ENCODE measurements at places on chromosomes 5 and 9.

GRCh38 chr9:38389313-38389712, 3.2 kb upstream of the ALDH1B1 start:
- DNase-seq, result no peak

DNA sequence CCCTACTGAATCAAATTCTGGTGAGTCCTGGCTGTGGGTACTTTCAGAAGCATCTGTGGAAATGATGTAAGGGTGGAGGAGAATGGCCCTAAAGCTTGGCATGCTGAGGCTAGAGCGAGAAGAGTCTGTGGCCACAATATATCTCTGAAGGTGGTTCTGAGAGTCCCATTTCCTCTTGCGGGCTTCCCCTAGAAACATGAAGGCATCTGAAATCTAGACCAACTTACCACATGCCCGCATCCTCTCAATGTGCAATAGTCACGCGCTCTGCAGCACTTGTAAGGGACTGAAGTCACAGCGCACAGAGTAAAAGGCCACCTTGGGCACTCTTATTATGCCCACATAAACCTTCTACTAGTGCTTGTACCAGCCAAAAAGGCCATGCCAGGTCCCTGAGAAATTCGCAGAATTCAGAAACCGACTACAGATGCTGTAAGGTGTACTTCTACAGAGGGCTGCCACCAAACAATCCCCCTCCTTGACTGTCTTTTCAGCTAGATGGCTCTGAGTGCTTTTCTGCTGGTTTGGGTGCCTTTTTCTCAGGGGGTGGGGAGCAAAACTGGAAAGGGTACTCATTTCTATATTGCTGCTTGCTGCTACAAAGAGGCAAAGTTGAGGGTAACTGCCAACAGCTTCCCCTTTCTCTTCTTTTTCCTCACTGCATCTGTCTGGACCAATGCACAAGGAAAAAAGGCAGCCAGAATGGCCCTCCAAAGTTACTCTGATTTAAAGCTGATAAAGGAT, 107.3 kb downstream of the ZDHHC21 start:
- DNase-seq, result no peak

DNA sequence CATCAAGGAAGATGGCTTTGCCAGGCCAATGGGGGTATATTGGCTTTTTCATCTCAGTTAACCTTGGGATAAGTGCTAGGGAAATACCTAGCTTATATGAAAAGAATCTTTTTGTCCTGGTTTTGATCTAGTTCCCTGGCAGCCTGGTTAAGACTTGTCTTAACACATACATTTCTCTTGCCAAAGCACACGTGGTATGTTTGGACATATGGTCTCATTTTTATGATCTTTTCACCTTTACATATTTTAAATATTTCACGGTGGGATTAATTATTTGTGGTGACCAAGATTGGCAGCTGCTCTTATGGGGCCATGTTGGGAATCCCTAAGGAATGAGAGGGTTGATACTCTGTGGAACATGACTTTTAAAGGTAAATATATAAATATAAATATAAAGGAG, 312.5 kb downstream of the NPR3 start:
- no peak for DNase-seq

DNA sequence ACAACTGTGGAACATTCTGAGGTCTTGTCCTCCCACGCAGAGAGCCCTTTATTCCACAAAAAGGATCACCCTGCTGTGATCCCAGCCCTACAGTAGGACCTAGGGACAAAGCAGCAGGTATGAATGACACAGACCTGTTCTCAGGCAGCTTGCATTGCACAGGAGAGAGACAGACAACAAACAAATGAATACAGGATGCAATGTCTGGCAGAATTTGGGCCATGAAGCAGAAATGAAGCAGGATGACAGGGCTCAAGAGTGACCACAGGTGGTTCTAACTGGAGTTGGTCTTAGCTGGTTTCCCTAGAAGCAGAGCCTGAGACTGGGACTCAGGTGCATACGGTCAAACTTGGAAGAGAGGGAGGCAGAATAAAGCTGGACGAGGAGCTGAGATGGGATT, 388.8 kb downstream of the CDK5RAP2 start:
- DNase-seq, result no peak

DNA sequence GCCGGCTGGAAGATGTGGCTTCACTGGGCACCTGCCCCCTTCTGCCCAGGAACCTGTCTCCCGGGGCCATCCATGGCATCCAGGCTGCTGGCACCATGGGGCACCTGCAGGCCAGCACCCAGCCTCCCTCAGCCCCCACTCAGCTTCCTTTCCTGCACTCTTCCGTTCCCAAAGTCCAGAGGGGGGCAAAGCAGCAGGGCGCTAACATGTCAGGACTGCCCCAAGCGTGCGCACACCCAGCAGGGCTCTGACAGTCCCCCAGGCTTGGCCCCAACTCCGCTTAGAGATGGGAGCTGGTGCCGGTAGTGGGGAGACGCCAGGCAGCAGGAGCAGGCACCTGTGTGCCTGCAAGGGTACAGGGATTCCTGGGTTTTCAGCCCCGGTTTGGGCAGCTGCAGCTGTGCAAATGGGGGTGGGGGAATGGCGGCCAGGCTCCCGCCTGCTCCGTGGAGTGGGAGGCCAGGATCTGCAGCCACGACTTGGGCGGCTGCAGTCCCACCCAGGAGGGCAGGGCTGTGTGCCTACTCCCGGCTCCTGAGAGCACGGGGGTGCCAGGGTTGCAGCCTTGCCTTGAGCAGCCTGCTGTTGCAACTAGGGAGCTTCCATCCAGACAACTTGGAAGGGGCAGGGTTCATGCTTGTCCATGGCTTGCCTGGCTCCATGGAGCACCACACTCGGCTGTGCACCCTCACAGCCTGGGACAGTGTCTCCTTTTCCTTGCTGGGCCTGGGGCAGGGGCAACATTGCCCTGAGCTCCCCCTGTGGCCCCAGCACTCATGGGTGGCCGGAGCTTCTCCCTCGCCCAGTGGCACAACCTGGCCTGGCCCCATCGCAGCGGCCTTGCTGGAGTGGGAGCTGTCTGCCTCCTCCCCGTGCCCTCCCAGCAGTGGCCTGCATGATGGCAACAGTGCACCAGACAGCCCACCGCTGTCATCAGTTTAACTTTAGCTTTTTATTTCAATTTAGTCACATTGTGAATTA, 561.1 kb downstream of the MTRR start:
- DNase-seq, result no peak

DNA sequence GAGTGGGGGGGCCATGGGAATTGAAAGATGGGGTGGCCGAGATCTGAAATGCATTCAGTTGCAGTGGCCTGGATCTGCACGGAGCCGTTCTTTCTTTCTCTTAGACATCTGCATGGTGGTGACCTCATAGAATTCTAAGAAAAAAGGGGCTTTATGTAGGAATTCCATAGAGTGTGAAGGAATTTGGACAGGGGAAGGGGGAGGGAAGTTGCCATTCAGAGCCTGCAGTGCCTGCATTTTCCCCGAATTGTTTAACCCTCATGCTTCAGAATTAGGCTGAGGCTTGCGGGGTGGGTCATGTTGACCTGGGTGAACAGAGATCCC, 4.9 kb downstream of the NEK6 start:
- no peak for DNase-seq

- DNase-seq, result no peak
Observed at GRCh38 chr5:135441350-135441831, 5.8 kb downstream of the DCANP1 start.

DNA sequence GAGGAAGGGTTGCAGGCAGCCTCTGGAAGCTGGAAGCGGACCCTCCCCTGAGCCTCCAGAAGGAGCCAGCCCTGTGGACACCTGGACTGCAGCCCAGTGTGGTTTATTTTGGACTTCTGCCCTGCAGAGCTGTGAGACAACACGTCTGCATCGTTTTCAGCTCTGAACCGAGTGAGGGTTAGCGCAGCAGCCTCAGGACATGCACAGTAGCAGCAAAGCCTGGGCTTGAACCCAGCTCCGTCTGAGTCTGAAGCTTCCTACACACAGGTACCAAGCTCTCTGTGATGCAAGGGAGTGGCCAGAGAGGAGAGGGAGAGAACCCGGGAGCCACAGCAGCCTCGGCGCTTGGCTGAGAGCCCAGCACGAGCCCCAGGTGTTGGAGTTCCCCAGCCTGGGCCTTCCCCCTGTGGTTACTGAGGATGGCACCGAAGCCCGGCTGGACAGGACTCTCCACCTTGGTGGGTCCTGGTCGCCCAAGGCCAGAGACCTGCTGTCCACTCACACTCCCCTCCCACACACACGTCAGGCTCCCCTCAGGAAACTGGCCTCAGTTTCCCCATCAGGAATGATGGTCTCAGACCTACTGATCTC, 128.2 kb downstream of the OLFM1 start:
- no peak for DNase-seq

- DNase-seq, result no peak
Observed at GRCh38 chr5:148776780-148777179, 49.6 kb upstream of the ADRB2 start.

- DNase-seq, result no peak
Observed at GRCh38 chr9:123039617-123040219, 6.3 kb downstream of the GPR21 start.

GRCh38 chr5:121526908-121527307, 324.8 kb upstream of the FTMT start:
- no peak for DNase-seq

- no peak for DNase-seq
Observed at GRCh38 chr9:137978262-137978714, 100.7 kb downstream of the CACNA1B start.

- no peak for DNase-seq
Observed at GRCh38 chr9:86122311-86122710, 23.0 kb upstream of the GOLM1 start.

All from NCI-H2081 treated with DMSO at 0.1 percent for 48 hours (cell line).